Vagina (tissue), 2 donors: ENCODE measurements at places on chromosomes 16 and 17.

GRCh38 chr17:58281511-58282011 lies 826 bp upstream of the MPO start:
- no peak for DNase-seq

DNA sequence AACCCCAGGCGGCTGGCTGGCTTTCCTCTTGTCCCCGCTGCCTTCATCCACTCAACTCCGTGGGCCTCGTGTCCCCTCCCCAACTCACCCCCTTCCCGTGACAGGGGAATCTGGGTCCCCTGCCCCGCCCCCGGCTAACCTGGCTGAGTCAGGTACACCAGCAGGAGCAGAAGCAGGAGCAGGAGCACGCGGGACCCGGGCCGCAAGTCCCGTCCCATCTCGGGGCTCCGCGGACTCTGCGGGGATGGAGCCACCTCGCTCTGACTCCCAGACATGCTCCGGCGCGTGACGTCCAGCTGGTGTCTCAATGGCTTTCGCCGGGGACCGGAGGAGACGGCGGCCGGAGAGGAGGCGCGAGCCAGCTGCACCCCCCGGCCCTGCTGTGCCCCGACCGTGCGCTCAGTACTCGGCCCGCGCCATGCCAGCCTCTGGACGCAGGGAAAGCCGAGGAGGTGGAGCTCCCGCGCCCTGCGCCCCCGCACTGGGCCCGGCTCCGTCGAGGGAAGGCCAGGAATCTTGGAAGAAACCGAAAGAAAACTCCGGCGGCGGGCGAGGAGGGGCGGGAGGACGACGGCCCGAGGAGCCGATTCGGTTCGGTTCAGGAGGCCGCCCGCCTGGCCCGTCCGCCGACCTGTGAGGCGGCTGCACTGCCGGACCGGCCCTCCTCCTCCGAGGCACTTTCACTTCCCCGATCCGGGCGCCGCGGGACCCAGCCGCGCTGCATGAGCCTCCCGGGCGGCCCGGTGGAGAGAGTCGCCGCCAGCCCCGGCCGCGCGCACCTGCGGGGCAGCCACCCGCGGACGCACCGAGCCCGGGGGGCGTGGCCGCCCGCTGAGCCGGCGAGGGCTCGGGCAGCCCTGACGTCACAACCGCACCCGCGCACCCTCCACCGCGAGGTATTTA lies at the start of the genes CXCL16 and ZMYND15:
Gene CXCL16, minus strand, starts transcription at position 807 of the 903 bp plus-strand sequence. Its CDS starts 589 bp downstream, at position 218.
Gene ZMYND15, plus strand, starts transcription at position 712 of the 903 bp plus-strand sequence. CDS start 716 bp downstream, outside the sequence.
- no peak for DNase-seq

- no peak for DNase-seq
These were observed 3.7 kb downstream of the TXNDC11 start for GRCh38 chr16:11738742-11739544.

DNA sequence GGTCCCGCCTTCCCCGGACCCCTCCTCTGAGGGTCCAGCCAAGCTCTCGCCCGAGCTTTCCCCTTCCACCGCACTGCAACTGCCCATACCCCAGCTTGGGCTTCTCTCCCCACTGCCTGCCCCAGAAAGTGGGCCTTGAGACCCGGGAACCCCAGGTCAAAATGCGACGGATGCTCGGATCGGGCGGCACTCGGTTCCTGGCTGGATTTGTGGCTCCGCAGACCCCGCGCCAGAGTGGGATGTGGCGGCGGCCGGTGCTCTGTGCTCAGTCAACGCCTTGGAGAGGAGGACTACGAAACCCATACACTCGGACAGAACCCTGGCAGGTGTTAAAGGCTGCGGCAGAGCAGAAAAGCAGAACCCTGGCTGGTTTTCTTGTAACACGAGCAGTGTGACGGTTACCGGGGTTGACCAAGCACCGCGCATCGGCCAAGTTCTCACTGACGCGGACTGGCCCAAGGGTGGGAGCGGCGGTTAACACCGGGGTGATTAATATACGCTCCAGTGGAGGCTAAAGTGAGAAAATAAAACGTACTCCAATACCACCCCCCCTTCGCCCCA lies 885 bp upstream of the SLFN13 start:
- no peak for DNase-seq

- no peak for DNase-seq
These were observed 77.1 kb downstream of the WWP2 start for GRCh38 chr16:69839240-69839688.

GRCh38 chr17:8173871-8174322 lies 2.3 kb downstream of the TMEM107 start:
- DNase-seq = no peak

DNA sequence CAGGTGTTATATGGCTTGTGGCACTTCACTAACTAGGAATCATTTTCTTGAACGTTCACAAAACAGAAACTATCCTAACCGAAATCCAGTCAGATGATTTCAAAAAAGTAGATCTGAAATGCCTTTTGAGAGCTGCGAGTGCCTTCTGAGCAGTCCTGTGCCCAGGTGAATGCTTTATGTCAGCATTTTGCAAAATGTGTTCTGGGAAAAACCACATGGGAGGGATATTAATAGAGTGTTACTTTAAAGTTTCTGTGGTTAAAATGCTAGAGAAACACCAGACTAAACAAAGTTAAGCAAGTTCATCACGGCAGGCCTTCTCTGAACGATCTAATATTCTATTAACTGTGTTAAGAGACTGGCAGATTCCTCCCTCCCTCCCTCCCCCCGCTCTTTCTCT lies 15.8 kb upstream of the RGS9 start:
- DNase-seq = no peak

DNA sequence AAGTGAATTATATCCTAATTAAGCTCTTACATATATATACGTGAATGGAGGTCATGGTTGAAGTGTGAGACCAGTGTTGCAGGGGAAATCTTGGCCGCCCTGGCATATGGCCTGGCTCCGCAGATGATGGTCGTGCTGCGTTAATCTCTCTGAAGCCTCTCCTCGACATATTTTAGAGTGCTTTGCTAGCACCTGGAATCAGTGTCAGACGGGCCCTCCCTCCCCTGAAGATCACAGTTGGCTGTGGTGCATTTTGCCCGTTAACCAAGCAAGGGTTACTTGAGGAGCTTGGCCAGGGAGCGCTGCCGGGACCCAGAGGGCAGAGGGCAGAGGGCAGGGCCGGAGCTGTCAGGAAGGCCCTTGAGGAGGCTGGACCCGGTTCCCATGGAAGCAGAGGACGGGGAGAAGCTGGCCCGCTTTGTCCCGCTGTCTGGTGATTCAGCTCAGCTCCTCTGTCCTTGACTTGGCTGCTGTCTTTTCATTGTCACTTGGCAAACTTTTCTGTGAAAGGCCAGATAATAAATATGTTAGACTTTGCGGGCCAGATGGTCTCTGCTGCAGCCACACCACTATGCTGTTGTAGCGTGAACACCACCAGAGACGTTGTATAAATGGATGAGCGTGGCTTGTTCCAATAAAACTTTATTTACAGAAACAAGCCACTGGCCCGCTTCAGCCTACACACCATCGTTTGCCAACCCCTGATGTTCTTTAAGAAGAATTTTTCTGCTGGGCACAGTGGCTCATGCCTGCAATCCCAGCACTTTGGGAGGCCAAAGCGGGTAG lies 32.3 kb downstream of the CIBAR2 start:
- no peak for DNase-seq

GRCh38 chr17:3730881-3731429 lies 7.3 kb downstream of the HASPIN start:
- no peak for DNase-seq
